NCI-H510A (cell line): ENCODE measurements at places on chromosomes 5 and 9.

DNA sequence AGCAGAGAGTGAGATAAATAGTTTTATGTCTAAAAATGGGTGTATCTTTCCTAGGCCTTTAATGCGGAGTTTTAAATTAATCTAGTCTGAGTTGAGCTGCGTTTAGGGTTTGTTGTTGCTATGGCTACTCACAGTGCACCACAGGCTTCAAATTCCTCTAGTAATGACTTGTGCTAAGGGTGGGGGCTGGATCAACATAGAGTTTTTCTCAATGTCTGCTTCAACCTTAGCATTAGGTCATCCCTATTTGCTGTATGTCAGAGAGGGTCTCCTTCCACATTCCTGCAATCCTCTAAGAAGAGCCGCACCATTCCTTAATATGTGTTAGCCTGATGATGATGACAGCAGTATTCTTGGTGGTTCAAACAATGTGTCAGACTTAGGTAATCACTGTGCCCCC, 465.6 kb upstream of the KIF2A start:
- no peak for DNase-seq

DNA sequence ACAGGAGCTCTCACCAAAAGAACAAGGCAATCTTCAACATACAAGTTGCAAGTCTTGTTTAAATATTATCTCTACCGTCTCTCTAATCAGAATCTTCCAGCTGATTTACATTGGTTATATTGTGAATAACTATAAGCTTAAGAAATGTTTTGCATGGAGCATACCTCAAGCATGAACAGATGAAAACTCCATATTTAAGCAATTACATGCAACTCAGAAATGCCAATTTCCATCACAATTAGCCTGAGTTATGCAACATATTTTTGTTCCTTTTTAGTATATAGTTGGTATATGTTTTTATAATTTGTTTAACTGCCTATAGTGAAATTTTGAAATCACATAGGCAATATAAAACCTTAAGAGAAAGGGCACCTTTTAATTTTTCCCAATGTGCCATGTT, 142.5 kb downstream of the DENND1A start:
- no peak for DNase-seq

DNA sequence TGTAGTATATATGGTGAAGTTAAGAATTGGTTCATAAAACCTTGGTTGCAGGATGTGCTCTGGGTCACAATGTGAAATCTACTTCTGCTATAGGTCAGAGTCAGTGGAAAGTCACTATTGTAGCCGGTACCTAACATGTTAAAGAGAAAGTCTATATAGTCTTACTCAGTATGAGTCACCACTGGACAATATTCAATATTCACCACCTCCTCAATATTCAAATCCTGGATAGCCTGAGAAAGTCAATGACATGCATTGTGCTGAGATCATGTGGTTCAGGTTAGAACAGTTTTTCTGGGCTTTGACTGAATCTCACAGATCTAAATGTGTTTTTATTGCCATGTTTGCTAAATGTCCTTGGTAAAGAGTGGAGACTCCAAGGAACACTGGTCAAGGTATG, 108.8 kb downstream of the HMHB1 start:
- no peak for DNase-seq

DNA sequence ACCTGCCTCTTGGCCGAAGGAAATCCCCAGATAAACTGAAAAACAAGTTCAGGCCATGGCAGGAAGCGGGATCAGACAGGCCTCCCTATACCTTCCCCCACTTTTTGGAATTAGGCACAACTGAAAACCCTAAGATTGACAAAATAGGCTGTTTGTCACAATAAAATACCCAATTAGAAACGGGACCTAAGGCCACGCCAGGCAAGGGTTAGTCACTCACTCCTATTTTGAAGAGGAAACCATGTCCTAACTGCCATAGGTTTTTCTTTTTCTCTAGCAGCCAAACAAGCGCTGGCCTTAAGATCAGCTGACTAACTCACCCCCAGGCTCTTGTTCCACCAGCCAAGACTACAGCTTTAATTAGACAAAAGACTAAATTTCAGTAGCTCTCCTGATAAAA, 11.9 kb downstream of the FBP2 start:
- no peak for DNase-seq

- no peak for DNase-seq
Measured at GRCh38 chr5:170131235-170131634, 25.5 kb downstream of the FOXI1 start.

- DNase-seq: no peak
Measured at GRCh38 chr5:83404182-83404716, 67.3 kb upstream of the VCAN start.

DNA sequence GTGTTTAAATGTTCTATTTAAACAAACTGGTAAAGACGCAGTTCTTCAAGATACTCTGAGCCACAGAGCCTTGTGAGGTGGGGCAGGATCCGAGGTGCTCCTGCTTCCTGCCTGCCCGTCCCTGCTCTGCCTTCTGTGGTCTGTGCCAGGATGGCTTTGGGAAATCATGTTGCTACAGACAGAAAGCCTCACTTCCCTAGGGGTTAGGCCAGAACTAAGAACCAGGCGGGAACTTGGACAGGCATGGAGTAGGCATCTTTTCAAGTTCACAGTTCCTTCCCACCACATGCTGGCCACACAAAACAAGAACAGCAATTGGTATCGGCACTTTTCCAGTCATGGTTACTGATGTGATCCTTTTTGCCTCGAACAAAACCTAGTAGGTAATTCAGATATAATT, 67.7 kb upstream of the SPOCK1 start:
- no peak for DNase-seq

DNA sequence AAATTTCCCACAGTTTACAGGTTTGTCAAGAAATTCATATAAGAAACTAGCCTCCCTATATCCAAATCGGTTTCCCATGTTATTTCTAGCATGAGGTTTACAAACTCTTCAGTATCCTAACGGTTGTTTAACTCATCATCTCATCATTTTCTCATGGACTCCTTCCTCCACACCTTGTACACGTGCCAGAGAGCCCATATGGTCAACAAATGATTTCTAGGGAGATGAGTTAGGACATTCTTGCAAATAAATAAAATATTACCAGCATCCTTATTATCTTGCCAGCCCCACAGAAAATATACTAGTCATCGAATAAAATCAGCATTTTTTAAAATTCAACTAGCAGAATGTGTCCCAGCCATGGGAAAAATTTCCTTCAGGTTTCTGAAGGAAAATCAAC, 285.2 kb downstream of the EBF1 start:
- DNase-seq: no peak

DNA sequence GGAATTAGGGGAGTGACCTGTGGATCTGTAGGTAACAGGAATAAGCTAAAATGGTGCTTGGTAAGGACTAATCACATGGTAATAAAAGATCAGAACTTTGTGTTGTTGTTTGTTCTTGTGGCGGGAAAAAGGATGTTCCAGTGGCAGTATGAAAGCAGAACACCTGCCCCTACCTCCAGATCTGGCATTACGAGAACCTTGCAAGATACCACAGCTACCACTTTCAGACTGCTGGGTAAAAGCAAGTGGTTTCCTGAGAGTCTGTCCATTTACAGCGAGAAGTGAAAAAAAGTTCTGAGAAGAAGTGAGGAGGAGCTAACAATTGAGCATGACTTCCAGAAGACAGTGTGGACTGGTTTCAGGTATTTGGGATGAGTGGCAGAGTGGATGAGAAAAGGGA, 252.5 kb downstream of the TLE4 start:
- DNase-seq: no peak

- no peak for DNase-seq
Measured at GRCh38 chr5:25009063-25009462, 364.3 kb upstream of the CDH10 start.
